ENCODE measurements at places on chromosomes 1 and 21.

DNA sequence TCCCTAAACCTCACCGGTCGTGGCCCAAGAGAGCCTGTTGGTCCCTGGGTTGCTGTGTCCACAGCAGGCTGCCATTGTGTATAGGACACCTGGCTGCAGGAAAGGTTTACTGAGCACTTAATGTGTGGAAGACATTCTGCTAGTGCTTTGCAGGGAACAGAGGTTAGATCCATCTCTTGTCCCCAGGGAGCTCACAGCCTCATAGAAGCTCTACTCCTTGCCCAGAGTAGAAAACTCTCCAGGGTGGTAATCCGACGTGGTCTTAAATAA is 16.9 kb upstream of the ALPL start:
- DNase-seq = no peak

GRCh38 chr1:41260768-41261167 is 18.7 kb upstream of the SCMH1 start:
- DNase-seq = no peak

- DNase-seq = no peak
These were observed 47.6 kb downstream of the PKN2 start for GRCh38 chr1:88731475-88732269.

DNA sequence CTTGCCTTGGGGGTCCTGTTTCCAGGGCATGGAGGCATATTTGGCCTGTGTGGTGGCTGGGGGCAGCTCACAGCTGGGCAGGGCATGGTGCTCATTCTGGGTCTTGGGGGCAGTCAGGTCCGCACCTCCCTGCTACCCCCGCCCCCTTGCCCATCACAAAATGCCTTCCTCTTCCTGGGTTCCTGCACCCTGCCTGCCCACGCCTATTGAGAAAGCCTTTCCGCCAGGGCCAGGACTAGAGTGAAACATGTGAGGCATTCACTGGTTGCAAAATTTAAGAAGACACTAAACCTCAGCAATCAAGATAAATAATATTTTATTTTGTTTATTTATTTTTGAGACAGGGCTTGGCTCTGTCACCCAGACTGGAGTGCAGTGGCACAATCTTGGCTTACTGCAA is 19.7 kb downstream of the PTAFR start:
- no peak for DNase-seq

DNA sequence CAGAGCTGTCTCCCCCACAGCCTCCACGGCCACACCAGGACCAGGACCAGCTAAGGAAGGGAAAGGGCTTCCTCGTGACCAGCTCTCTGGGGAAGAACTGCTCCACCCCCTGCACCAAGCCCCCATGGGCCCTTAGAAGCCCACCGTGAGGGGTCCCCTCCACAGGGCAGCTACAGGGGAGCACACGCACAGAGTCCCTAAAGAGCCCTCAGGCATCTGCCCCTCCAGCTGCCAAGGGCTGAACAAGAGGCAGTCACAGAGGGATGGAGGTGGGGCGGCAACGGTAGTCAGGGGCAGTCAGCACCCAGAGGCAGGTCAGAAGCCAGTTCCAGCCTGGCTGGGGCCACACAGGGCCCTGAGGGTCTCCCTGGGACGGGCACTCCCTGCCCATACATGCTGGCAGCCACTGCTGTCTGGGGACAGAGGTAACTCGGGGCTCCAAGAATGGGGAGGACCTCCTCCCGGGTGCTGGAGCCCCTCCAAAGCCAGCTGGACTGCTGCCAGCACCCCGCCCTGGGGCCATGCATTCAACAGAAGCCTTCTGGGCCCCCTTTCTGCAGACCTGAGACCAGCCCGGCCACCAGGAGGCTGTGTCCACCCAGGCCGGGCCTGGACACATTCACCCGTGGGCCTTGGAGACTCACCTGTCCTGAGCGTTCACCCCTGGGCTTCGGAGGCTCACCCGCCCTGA is 18.7 kb downstream of the SLC19A1 start:
- DNase-seq = no peak
